ENCODE measurements at places on chromosomes 7 and 10.
A peak's percentile ranks its signal among the peaks of the same experiment; 100 is the strongest.

DNA sequence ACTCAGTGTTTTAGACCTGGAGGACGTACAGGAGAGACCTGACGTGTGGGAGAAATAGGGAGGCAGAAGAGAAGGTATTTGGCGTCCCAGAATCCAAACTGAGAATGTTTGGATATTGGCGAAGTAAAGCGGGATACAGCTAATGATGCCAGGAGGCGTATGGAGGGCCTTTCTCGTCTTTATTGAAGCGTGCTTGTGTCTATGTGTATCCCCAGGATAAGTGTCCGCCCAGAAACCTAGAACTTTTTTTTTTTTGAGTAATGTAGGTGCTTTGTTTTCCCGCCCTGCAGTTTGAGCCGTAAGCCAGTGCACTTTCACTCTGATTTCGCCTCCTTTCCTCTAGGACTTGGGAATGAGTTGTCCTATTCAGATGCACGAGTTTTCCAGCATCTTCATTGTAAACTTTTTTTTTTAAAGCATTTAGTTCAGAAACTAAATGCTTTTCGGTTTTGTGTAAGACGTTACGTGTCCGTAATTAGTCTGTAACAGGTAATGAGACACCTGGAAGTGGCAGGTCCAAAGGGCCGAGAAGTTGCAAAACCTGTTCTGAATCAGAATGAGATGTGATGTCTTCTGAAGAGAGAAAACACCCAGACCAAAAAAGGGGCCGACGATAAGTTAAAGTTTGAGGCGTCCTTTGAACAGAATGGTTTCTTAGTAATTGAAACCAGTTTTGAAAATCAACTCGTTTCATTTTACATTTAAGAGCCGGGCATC lies 746 bp downstream of the ARL5B start:
- peak; percentile 27 for DNase-seq

- no peak for DNase-seq
These were observed 30.3 kb downstream of the MKI67 start for GRCh38 chr10:128095753-128096469.

DNA sequence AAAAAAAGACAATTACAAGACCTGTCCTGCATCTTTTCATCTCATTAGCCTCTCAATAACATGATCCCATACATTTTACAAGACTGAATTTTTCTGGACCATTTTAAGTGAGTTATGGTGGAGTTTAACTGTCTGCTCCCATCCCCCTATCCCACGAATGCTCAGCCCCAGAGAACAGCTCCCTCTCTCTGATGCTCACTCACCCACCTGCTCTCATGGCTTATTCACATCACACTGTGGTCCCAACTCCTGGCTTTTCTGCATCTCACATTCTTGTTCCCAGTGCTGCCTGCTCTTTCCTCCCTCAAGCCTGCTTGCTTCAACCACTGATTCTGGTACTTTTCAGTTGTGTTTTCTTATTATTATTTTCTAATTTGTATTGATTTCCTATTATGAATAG lies 20.4 kb upstream of the CCSER2 start:
- no peak for DNase-seq

GRCh38 chr10:34834274-34834673 lies 19.2 kb upstream of the PARD3 start:
- no peak for DNase-seq

DNA sequence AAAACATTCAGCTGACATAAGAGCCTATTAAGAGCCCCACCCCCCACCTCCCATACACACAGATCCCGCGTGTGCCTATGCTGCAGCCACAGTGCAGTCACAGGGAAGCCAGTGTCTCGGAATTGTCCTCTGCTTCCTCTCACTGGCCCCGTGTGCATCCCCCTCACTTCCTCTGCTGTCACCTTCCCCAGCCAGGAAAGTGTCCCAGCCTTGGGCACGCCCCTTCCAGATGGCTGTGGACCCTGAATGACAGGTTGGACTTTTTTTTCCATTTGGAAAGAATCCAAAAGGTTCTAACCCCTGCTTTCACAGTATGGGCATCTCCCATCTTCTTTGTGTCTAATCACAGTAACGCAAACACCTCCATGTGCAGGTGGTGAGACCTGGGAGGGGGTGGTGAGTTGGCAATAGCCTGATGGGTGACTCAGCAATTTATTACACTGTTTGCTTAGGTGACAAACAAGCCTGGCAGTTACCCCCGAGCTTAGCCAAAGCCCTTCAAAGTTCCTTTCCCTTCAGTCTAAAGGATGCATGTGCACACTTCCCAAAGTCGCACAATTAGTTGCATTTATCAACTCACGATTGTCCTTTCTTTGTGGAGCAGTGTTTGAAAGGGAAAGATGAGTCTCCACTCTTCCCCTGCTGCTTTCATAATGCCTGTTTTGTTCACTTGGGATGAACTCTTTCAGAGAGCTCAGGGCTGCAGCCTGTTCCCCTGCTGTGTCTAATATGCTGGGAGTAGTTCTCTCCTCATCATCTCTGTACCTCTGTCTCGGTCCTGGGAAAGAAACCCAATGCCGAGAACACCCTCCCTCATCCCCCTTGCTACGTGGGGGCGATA lies 67.5 kb upstream of the EFCAB10 start:
- DNase-seq: no peak

DNA sequence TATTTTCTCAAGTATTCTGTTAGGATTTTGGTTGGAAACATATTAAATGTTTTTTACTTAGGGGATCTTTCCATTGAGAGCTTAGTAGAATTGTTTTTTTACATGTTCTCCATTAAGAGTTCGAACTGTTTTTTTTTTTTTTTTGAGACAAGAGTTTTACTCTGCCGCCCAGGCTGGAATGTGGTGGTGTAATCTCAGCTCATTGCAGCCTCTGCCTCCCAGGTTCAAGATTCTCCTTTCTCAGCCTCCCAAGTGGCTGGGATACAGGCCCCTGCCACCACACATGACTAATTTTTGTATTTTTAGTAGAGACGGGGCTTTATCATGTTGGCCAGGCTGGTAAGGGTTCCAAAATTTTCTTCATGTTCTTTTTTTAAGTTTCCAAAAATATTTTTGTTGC lies 33.2 kb downstream of the MPLKIP start:
- DNase-seq: no peak
